ENCODE measurements at places on chromosomes 3 and 15.

- no peak for DNase-seq
Measured at GRCh38 chr3:144692488-144692887, 720.9 kb downstream of the DIPK2A start.

GRCh38 chr15:60222404-60222803 lies 175.4 kb downstream of the ANXA2 start:
- no peak for DNase-seq

DNA sequence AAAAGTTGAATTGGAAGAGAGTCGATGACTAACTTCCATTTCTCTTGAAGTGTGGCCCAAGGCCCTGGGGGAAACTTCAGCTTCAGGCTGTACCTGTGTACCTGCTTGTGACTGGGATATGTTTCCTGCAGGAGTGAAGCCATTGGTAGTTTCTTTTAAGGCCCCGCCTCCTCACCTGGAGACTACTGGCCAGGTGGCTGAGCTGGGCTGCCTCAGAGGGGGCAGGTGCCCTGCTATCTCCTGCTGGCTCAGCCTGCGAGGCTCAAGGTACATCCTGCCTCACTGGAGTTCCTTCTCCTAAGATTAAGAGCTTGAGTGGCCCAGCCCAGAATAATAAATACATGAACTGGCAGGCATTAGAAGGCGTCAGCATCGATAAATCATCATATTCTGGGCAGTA lies 121.6 kb upstream of the ROPN1 start:
- DNase-seq = no peak

GRCh38 chr3:141436180-141436579 lies 50.6 kb upstream of the RASA2 start:
- DNase-seq = no peak

DNA sequence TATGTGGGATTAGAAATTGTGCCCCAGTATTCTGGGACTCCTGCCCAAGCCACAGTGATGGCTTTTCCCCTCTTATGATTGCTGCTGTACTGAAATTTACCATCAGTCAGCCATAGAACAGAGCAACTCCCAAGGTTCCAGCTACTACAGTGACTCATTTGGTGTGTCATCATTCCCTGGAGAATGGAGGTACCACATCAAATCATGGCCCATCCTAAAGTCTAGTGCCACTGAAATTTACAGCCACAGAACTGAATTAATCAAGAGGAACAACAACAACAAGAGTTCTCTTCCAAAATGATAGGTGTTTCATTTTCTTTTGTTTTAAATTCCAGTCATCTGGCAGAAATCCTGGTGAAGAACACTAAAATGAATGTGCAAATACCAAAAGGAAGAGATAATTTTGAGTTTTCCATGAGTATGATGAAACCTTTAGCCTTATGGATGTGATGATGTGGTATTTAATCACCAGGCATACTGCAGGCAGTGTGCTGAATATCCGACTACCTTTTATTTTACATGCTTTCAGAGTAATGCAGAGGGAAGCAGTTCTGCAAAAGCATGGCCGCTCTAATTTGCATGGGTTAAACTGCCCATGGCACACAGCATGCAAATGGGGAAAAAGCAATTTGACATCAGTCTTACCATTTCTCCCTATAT lies 75.6 kb upstream of the SLC2A2 start:
- DNase-seq = no peak

DNA sequence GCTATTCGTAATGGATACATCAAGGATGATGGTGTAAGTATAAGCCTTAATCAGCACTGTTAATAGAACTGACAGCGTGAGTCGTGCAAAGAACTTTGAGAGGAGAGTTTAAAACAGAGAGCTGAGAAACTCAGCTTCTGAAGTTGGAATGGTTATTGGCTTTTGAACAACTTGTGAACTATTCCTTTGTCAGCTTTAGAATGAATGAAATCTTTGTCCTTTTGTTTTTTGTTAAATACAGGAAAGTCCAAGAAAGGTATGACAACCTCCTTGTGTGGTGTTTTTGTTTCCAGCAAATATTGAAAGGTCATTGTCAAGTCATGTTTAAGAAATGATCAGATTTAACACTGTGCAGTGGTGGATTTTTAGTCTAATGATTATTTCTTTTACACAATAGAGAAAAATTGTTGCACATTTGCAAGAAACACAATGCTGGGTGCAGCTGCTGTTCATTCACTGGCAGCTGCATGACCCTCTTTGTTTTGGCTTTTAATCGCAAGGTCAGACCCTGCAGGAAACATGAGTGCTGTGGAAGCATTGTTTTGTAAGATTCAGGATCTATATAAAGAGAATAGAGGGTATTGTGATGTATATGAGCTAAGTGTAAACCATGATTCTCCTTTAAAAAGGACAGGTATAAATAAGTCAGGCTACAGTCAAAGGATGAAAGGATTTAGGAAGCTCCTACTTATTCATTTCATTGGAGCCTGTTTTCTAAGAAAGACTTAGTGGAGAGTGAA lies 21.7 kb upstream of the ABHD10 start:
- DNase-seq = no peak

DNA sequence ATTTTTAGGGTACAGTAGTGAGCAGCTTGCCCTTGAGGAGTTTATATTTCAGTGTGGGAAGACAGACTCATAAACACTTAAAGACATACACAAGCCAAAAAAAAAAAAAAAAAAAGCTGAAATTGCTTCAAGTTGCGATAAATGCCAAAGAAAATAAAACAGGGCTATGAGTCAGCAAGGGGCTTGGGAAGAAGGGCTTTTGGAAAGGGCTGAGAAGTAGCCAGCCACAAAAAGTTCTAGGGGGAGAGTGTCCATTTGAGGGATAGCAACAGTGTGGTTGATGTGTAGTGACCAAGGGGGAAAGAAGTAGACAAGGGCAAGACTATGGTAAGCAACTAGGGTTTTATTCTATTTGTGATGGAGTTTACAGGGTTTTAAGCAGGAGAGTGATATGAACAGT lies 185.5 kb downstream of the ADAMTS9 start:
- no peak for DNase-seq

- DNase-seq = no peak
Measured at GRCh38 chr3:42214064-42214463, 51.9 kb downstream of the CCK start.

DNA sequence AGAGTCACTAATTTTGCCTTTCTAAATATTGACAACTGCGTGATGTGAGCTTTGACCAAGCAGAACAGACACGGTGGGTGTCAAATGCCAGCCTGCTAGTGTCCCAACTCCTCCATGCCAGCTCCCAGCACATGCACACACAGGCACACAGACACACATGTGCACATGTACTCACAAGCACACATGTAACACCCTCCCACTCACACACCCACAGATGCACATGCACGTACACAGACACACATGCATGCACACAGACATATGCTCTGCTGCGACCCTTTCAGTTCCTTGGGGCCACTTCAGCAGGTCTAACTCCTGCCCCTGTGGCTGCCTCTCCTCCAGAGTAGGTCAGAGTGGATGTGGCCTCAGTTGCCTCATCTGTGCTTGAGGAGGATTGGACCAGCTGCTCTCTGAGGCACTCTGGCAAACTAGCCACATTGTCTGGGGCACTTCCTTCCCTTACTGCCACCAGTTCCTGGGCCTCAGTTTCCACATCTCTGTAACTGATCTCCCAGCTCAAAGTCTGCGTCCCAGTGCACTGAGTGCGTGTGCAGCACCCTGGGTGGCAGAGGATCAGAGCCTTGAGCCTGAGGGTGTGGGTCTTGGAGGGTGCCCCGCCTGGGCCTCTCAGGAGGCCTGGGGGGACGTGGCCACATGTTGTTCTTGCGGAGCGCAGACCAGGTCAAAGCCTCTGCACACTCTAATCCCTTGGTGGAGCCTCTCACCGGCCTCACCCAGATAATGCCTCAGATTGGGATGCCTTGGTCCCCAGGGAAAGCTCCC lies 55.0 kb upstream of the PRR23E start:
- DNase-seq = no peak

All from iPS DF 6.9 (cell line).